ENCODE measurements at places on chromosomes 11 and 22.

DNA sequence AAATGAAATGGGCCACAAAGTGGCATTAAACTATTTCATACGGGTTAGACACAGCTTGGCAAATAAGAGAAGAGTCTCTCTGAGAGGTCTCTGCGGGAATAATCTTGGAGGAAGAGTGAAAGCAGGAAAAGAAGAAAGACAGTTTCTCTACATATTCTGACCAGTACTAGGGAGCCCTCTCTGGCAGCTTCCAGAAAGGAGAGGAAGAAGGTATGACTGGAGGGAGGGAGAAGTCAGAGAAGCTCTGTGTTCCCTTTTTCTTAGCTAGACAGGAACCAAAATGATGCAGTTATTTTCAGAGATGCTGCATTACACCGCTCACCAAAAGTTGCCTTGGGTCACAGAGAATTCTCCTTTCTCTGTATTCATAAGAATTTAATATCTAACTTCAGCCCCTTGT is 382.1 kb downstream of the KCNA4 start:
- DNase-seq = no peak

DNA sequence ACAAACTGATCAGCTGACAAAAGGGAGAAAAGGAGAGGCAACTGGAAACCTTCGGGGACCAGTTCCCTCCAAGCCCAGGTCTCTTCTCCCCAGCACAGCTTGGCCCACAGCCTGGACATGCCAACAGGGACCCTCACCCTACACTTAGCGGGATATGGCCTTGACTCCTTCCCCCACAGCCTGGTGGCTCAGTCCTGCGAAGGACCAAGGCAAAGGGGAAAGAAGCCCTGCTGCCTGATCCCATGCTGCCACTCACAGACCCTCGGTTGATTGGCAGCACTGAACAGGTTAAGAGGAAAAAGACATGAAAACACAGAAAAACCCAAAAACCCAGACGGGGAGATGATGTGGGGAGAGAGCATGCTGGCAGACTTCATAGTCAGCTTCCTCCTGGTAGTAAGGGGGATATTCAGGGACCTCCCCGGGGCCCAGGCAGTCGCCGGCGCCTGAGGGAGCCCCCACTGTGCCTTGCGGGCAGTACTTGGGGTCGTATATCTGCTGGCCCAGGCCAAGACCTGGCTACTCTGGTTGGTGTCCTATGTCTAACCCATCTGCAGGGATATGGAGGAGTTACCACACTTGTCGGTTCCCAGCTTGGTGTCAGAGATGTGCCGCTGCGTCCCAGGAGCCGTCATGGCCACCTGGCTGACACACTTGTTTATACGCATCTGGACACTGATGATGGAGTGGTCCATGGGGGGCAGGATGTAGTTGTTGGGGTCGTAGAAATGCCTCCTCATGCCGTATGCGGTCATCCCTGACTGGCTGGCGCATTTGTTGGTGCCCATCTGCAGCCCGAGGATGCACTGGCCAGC is 34.2 kb upstream of the HORMAD2 start:
- DNase-seq = no peak

GRCh38 chr11:65298655-65299179 is 15.9 kb upstream of the CDC42EP2 start:
- DNase-seq = peak; percentile 53

GRCh38 chr11:3959015-3959902 is 103.8 kb downstream of the STIM1 start:
- DNase-seq = peak; percentile 18

GRCh38 chr11:126307706-126308105 is 3.8 kb downstream of the DCPS start:
- DNase-seq = no peak

DNA sequence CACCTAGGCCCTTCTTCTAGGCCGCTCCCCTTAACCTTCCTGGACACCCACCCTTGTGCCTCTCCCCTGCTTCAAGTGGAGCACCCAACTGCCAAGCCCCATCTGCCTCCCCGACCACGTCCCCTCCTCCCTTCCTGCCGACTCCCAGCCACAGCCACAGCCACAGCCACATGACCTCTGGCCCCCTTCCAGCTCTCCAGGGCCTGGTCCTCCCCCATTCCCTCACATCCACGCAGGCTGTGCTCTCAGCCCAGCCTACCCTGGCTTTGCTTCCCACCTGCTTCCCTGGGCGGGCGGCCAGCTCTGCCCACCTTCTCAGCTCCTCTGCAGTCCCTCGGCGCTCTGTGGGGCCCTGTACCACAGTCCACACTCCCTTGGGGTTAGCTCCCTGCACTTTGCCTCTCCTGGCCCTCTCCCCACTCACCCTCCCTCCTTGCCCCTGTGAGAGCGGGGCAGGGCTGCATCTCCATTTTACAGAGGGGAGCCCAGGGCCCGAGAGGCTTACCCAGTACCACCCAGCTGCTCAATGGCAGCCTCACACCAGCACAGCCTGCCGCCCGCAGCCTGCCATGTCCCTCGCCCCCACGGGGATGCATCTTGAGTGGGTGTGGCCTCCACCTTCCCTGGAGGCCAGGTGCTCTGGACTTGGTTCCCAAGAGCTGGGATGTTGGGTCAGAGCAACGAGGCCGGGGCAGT is 20.3 kb downstream of the PARVG start:
- no peak for DNase-seq

DNA sequence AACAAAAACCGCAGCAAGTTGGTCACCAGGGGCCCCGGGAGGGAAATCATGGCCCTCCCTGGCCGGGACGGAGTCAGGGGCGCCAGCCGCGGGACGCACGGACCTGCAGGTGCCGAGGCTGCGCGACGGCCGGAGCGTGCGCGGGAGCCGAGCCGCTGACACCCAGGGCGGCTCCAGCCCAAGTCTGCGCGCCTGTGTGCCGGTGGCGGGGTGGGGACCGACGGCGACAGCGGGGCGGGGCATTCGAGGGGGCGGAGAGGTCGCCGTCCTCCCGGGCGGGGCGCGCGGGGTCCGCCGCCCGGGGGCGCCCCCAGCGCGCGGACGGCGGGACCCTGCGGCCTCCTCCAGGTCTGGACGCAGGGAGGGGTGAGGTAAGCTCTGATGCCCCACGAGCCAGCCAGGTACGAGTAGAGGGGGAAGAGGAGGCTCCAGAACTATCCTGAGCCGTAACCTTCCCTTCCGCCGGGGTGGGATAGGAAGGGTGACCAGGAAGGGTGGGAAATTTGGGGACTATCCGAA is at the start of gene ESAM:
ESAM (minus strand) TSS at position 186 of the 519 bp plus-strand sequence; CDS start at position 50, 136 bp downstream.
- peak; percentile 41 for DNase-seq

DNA sequence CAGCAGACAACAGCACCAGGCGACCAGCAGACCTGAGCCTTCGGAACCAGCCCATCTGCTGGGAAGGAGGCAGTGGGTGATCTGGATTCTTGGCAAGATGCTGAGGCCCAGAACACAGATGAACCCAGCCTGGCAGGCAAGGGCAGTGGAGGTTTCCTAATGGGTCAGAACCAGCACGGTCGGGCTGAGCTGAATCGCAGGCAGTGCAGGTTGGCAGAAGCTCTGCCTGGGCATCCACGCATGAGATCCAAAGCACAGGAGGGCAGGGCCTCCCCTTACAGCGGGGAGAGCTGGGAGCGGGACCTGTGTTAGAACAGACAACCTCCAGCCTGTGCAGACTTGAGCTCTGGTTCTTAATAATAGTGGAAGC is 47.5 kb downstream of the DSCAML1 start:
- DNase-seq = no peak

DNA sequence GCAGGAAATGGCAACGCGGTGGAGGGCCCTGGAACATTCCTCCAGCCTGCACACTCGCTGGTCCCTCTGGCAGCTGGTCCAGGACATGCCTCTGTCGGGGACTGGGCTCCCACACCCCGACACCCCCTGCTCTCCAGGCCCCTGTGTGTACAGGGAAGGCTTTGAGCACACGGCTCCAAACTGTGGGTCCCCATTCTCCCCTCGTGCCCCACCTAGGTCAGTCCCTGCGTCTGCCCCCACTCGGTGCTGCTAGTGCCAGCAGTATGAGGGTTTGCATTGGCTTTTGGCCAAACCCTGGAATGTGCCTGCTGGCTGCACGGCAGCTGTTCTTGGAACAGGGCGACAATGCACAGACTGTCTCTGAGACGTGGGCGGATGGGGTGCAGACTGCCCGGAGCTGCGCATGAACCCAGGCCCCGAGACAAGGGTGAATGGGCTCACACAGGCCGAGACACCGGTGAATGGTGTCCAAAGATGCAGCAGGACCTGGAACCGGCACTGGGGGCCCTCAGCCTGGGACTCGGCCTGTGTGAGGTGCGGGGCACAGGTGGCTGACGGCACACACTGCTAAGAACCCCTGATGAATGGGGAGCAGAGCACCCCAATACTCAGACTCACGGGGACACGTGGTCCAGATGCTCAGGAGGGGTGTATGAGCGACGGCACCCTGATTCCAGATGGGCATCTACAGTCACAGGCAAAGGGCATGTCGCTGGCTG is 7.5 kb upstream of the SYT8 start:
- DNase-seq = peak; percentile 87

GRCh38 chr11:131904756-131905155 is 534.3 kb downstream of the NTM start:
- DNase-seq = no peak

DNA sequence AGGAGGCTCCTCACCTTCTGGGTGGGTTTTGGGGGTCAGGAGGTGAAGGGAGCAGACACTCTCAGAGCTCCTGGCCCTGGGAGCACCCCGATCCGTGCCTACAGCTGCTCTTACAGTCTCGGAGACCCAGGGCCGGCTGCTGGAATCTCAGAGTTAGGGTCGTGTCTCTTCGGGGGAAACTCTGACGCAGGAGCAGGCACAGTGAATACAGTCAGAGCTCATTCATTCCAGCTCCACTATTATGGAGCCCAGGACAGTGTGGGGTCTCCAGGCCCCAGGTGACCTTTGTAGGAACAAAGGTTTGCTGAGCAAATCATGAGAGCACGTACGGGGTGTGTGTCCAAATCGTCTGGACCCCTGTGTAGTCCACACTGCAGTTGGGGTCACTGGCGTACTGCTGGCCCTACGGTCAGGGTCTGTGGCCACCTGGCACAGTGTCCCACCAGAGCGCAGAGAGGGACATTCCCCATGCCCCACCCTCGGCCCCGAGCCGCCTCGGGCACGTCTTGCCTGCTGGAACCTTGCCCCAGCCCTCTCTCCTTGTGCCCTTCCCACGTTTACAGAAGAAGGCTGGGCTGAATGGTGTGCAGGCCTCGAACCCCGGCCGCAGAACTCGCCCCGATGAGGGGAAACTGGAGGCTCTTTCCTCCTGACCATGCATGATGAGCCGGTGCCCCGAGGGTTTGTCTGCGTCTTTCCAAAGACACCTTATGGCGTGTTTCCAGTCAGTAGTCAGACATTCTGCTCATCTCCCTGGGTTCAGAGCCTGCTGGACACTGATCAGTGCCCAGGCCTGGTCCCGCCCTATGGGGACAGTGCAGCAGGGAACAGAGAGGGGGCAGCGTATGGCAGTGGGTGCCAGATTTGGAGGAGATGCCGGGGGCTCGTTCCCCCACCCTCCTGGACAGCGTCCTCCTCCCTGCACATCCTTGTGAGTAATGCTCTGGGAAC is 1166.6 kb downstream of the BRD1 start:
- DNase-seq = no peak

DNA sequence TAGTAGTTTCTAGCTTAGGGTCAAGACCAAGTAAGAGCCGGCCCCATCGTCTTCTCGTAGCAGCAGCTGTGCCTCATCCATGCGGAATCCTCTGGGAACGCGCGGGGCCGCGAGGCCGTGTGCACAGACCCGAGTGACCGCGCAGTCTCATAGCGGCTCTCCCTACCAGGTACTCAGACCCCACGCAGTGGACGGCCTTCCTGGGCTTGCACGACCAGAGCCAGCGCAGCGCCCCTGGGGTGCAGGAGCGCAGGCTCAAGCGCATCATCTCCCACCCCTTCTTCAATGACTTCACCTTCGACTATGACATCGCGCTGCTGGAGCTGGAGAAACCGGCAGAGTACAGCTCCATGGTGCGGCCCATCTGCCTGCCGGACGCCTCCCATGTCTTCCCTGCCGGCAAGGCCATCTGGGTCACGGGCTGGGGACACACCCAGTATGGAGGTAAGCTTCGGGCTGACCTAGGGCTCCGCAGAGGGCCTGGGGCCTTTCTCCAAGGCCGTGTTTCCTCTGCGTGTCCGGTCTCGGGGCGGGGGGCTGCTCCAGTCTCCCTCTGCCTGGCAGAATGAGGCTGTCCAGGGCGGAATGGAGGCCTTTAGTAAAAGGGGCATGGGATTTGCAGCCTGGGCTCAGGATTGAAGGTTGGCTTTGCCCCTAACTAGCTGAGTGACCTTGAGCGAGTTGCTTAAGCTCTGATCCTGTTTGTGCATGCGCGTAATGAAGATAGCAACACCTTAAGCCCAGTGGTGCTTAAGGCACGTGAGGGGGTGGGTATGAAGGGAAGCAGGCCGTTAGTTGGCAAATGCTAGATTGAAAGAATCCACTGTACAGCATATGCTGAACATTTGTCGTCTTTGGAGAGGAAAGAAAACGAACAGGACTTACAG is 48.9 kb downstream of the ST14 start:
- DNase-seq = peak; percentile 3

DNA sequence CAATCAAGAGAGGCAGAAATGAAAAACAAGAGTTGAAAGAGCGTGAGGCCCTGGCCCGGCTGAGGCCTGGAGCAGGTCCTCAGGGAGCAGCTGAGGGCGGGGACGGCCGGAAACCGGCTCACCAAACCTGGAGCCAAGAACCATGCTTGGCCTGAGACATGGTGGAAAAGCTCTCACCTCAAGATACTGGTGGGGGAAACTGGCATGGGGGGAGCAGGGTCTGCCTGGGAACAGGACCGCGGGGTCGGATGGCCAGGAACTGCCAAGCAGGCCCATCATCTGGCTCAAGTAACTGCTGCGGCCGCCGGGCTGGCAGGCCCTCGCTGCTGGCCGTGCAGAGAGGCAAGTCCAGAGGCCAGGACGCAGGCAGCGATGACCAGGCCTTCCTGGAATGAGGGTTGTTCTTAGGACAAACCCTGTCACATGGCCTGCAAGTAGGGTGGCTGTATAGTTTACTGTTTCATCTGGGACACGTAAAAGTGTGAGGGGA is 18.9 kb upstream of the WNT11 start:
- no peak for DNase-seq

- DNase-seq = no peak
Measured at GRCh38 chr22:19579115-19579811, 55.1 kb upstream of the CLDN5 start.

DNA sequence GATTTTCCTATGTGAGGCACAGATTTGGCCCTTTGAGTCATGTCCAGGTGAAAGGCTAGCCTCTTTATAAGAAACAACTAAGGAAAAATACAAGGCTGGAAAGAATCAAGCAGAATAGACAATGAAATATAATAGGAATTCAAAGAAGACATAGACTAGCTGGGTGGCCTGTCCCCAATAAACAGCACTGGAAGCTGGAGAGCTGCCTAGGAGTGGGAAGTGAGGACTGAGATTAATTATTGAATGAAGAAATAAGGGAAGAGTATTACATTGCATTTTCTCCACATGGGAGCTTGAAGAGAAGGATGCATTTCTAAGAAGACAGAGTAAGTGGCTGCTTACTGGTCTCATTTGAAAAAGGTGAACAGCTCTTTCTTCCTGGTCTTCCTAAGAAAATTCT is 100.0 kb downstream of the CCDC34 start:
- DNase-seq = no peak

- DNase-seq = no peak
Measured at GRCh38 chr22:22583030-22583429, 24.0 kb upstream of the PRAME start.
